ENCODE measurements at places on chromosomes 6 and 20.

- no peak for DNase-seq
These were observed 49.2 kb upstream of the ATXN1 start for GRCh38 chr6:16810411-16810810.

DNA sequence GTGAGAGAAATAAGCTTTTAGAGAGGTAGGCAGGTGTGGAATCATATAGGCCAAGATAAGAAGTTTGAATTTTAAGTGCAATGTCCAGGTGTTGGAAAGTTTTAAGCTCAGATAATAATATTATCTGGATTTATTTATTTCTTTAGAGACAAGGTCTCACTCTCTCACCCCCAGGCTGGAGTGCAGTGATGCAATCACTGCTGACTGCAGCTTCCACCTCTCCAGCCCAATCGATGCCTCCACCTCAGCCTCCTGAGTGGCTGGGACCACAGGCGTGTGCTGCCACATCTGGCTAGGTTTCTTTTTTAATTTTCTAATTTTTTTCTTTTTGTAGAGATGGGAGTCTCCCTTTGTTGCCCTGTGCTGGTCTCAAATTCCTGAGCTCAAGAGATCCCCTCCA is 5.5 kb upstream of the MAS1L start:
- DNase-seq = no peak

- DNase-seq = no peak
These were observed 41.3 kb downstream of the STK38 start for GRCh38 chr6:36505744-36506534.

- no peak for DNase-seq
These were observed 37.5 kb upstream of the IYD start for GRCh38 chr6:150331344-150331743.

- DNase-seq = no peak
These were observed 525.0 kb downstream of the GRIK2 start for GRCh38 chr6:101918471-101918870.

DNA sequence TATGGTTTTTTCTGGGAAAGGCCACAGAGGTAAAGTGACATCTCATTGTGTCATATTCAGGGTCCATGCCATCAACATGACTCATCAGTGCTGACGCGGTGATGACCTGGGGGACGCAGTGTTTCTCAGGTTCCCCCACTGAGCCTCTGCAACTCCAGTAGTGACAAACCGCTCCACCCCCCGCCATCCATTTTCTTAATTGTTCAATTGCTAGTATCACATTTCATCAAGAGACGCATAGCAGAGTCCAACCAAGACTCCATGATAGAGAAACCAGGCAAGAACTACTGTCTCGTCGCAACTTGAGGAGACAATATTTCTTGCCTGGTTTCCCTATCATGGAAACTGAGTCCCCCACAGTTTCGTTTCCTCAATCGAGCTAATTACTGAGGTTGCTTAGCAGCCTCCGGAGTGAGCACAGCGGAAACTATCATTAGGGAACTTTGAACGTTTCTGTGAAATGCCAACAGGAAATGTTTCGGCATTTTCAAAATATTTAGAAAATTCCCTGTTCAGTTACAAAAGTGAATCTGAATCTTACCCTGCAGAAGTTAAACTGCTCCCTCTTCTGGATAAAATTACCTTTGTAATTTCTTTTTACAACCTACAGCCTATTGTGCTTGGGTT is 12.2 kb upstream of the SERPINB1 start:
- DNase-seq = peak; percentile 55

DNA sequence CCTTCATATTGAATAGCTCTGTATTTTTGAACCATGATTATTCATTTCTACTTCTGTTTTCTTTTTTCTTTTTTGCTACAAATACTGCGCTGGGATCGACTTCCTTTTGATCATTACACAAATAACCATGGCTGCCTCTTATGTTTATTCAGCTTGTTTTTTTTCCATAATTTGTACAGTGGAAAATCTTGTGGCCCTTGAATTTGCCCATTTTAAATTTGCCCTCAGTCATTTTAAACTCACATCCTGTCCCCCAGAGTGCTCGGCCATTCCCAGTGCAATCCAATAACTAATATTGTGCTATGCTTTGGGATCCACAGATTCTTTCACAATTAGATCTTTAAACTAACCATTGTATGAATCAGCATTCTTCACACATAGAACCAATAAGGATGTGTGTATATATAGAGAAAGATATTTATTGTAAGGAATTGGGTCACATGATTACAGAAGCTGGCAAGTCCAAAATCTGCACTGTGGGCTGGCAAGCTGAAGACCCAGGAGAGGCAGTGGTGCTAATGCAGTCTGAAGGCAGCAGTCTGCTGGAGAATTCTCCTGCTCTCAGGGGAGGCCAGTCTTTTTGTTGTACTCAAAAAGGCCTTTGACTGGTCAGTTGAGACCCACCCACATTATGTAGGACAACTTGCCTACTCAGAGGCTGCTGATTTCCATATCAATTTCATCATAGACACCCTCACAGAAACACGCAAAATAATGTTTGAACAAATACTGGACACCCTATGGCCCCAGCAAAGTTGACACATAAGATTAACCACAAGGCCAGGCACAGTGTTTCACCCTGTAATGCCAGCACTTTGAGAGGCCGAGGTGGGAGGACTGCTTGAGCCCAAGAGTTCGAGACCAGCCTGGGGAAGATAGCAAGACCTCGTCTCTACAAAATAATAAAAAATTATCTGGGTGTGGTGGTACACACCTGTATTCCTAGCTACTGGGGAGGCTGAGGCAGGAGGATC is 147.1 kb downstream of the MTHFD1L start:
- DNase-seq = no peak

- DNase-seq = no peak
These were observed 1.9 kb downstream of the TRIB3 start for GRCh38 chr20:382291-383115.
